H1 (cell line): ENCODE measurements at places on chromosomes 5 and 9. TPM values are rescaled to one million over a fixed set of nuclear protein-coding genes. Genes with fewer than 3 reads are reported as not detected.

The LCN9 gene
- 3.1 and 3.7 TPM in 2 replicates for total RNA-seq

The PLAC8L1 gene
- 0.92 TPM in 1 of 2 replicates, not detected in the other for total RNA-seq

The SLC2A6 gene
- 16.6 and 17.9 TPM in 2 replicates for total RNA-seq

DNA sequence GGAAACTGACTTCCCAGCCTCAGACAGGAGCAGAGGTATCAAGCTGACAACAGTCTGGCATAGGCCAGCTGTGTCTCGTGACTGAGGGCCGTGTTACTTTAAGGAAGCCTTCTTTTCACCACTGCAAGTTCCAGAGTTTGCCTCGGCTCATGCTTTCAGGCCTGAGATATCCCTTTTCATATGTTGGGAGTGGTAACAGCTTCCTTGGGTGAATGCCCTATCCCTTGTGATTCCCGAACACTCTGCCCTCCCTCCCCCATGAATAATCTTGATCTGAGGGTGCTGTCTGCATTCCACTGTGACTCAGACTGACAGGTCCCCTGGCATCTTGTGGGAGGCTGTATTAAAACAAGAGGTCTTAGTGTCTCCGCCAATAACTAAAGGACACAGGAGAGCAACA, 49.7 kb upstream of the ARL15 start:
- no peak overlapping the region for H3K27ac ChIP-seq
- no peaks in the 10 kb centered on the region for H3K27me3 ChIP-seq
- no peaks in the 10 kb centered on the region for H3K4me1 ChIP-seq
- H3K4me3 ChIP-seq: no peak overlapping the region

DNA sequence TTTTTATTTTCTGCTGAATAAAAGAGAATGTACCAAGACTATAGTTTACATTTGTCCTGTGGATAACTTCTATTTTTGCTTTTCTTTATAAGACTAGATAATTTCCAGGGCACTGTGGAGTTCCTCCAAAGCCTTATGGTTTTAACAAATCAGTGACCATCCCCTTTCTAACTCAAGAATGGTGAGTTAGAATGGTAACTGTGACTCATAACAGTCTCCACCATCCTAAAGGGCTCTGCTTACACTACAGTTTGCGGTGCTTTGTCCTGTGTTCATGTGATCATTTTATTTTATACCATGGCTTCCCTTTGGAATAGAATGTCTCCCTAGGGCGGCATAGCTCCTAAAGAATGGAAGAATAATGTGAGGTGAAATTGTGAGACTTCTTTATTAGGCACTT, 30.2 kb downstream of the WDR36 start:
- peaks cover 77% of the 10 kb centered on the region for H3K36me3 ChIP-seq
- no peak overlapping the region for H3K27ac ChIP-seq
- H3K4me3 ChIP-seq: no peak overlapping the region
- peaks cover 1% of the 10 kb centered on the region for H3K4me1 ChIP-seq

DNA sequence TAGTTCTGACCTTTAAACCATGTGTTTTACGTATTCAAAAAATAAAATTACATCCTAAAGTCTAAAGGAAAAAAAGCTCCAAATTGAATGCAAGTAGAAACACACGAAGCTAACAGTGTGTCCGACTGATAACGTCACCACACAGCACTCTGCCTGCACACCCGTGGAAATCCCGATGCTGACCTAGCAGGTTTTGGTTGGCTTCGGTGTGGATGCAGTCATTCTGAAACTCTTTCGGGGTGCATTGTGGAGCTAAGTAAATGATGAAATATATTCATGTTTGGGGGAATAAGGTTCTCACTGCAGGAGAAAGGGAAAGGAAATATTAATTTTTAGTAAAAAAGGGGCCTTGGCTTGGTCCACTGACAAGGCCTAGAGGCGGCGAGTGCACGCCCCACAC, 2.0 kb downstream of the RASGEF1C start:
- no peak for DNase-seq
- no peak overlapping the region for H3K27ac ChIP-seq
- H3K4me1 ChIP-seq: peaks cover 5% of the 10 kb centered on the region; the same call in 1 of the 2 replicates
